WERI-Rb-1 (cell line): ENCODE measurements at places on chromosomes 3 and 15.

GRCh38 chr15:76150513-76150912 lies 90.7 kb downstream of the TMEM266 start:
- DNase-seq = no peak

DNA sequence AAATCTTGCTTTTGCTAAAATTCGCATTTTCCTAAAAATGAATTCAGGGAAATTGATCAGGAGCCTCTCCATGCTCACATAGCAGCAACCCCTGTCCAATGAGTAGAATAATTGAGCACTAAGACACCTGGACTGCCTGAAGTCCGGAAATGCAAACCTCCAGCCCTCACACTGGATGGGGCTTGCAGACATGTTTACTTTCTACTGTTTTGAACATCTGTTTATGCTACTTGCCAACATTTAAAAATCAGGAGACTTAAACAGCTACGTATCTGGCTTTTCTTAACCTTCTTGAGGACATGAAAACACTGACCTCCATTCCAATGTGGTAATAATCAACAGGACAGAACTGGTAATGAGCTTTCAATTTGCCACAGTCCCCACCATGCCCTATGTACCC lies 184.4 kb downstream of the SHOX2 start:
- DNase-seq = no peak

GRCh38 chr3:125383744-125384143 lies 8.6 kb upstream of the ZNF148 start:
- DNase-seq = no peak

- peak; percentile 93 for DNase-seq
These were observed 41.0 kb upstream of the ROPN1 start for GRCh38 chr3:124032881-124033359.

DNA sequence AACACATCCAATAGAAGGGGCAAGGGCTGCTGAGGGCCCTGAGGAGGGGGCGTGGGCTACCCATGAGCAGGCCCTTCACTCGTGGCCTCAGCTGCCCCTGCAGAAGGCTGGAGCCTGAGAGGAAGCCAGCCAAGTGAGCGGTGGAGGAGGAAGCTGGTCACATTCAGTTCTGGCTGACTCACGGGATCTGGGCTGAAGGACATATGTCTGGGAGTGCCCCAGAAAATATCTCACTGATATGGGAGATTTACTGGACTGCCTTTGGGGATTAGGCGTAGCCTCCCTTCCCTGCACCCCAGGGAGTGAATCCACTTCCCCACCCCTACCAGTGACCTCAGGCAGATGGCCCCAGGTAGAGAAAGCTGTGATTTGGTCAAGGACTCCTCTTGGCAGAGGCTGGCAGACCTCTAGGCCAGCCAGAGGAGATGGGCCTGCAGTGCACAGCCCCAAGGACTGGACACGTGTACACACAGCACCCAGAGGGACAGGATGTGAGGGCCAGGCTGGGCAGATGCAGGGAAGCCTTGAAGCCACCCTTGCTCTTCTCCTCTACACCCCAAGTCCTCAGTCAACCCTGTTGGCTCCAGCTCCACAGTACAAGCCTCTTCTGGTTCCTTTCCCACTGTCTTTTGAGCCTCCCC lies 14.2 kb upstream of the ANKDD1A start:
- peak; percentile 76 for DNase-seq

DNA sequence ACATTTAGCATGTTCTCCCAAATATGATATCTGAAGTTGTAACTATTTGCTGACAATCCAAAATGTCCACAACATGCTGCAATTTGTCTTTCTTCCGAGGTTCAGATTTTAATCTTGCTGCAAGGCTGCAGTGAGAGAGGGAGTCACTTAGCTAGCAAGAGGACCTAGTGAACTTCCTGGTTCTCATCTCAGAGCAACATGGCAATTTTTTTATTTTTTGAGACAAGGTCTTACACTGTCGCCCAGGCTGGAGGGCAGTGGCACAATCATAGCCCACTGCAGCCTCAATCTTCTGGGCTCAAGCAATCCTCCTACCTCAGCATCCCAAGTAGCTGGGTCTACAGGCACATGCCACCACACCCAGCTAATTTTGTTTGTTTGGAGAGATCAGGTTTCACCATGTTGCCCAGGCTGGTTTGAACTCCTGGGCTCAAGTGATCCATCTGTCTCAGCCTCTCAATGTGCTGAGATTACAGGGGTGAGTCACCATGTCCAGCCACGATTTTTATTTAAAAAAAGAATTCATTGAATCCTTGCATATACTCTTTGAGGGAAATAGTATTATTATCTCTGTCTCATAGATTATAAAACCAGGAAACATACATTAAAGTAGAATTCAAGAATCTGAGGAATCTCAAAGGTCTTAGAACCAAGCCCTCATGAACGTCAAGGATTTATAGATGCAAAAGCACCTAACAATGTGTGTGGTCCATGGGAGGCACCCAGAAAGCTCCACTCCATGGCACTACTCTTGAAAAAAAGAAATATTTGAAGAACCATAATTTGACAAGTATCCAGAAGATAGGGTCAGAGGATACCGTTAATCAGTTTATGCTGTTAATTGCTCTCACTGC lies 9.1 kb downstream of the HDC start:
- no peak for DNase-seq

DNA sequence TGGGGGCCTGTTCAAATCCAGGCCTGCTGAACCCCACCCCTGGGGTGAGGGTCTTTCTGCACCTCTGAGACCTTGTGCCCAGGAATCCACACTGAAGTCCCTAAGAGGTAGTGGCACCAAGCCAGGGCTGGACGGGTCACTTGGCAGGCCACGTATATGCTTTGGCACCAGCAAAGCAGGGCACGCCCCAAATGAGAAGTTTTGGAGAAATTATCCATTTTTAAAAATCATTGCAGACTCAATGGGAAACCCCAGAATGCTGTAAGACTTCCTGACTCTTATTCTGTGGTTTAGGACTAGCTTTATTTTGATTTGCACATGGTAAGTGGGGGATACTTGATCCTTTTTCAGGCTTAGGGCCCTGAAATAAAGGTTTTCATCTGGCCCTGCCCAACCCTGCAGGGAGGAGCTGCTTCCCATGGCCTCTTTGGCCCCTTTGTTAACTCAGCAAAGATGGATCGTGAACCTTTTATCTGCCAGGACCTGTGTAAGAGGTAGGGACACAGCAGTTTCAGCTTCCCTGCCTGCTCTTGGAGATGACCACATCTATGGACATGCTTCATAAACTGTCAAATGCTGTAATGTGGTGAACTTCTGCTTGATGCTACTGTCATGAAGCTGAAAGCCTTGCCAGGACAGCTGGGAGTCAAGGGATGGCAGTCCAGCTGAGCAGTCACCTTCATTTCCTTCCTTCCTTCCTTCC lies 88.0 kb downstream of the HMG20A start:
- DNase-seq = no peak

DNA sequence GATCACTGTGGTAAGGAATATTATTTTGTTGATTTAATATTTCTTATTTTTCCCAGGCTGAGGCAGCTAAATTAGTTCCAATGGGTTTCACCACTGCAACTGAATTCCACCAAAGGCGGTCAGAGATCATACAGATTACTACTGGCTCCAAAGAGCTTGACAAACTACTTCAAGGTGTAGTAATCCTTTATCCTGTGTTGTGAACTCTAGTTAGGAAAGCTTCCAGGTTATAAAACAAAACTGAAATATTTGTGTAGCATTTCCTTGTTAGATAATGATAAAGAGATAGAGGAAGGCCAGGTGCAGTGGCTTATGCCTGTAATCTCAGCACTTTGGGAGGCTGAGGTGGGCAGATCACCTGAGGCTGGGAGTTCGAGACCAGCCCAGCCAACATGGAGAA lies 11.1 kb downstream of the RAD51 start:
- no peak for DNase-seq

GRCh38 chr3:27508424-27508823 lies 24.2 kb upstream of the SLC4A7 start:
- no peak for DNase-seq

DNA sequence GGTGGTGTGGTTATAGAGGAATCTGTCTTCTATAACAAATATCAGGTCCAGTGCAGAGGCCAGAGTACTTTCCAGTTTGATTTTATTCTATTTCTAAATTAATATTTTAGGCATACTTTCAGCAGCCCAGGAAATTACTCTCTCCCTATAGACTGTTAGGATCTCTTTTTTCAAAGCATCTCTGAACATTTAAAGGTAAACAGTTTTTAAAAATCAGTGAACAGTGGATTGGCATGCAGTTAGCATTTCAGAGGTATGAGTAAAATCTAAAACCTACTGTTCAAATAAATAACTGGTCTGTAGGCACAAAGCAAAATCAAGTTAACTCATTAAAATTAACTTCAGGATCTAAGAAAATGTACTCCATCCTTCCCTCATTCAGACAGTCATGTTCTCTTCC lies 3.0 kb downstream of the ZBED2 start:
- no peak for DNase-seq

- DNase-seq = no peak
These were observed 86.5 kb downstream of the ST6GAL1 start for GRCh38 chr3:187016639-187017345.

DNA sequence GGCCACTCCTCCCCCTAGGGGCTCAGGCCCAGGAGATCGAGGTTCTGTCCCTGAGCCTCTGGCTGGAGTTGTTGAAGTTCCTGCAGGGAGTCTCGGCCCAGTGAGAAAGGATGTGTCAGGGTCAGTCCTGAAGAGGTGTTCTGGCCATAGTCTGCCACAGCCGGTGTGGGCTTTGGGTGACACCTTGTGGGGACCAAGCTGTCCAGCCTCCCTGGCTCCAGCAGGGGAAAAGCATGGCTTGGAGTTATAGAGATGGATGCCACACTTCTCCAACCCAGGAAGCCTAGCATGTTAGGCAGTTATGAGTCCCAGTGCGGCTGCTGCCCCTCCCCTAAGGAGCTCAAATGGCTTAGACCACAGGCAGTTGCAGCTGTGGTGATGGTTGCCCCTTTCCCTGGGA lies 945.6 kb upstream of the GBE1 start:
- DNase-seq = no peak

DNA sequence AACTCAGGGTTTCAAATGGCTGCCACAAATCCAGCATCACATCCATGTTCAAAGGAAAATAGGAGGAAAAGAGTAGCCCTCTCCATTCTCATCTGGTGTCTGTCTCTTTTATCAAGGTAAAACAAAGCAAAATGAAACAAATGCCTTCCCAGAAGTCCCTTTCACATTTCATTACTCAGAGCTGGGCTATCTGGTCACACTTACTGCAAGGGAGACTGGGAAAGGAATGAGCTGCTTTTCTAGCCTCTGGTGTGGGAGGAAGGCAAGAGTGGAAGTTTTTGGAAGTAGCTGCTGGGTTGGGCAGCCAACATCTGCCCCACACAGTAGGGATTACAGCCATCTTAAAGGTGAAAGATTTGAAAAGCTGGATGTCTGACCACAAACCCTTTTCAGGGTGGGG lies 51.8 kb downstream of the KLF15 start:
- no peak for DNase-seq

DNA sequence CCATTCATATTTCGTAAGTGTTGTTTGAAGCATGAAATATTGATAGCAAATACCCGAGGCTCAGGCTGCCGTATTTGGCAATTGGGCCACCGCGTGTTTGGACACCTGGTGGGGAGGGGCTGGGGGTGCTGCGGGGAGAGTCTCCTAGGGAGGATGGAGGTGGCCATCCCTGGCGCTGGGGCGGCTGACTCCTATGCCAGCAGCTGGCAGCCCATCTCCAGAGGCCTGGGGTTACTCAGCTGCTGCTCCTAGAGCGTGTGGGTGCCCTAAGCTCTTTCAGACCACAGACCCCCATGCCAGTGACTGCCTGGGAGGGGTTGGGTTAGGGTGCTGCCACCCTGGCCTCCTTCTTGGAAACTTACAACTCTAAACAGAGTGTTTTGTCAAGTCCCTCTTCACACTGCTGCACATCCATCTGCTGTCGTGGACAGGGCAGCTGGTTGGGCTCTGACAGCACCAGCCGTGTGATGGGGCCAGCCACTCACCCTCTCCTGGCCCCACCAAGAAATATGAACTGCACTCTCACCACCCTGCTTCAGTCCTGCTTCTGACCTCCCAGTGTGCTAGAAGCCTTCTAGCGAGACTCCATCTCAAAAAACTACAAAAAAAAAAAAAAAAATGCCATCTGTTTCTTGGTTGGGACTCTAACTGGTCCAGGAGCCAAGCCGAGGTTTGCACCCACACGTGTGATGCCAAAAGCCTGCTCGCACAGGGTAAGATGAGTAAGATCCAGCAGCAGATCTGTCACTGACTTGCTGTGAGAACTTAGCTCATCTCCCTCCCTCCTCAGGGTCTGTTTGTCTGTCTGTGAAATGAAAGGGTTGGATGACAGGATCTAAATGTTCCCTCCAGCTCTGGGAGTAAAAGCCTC lies 156.2 kb downstream of the MEGF11 start:
- no peak for DNase-seq

- no peak for DNase-seq
These were observed 109.8 kb downstream of the LIPC start for GRCh38 chr15:58541410-58542087.

GRCh38 chr15:68525815-68526214 lies 53.0 kb upstream of the CORO2B start:
- DNase-seq = no peak

- DNase-seq = no peak
These were observed 62.7 kb upstream of the MYZAP start for GRCh38 chr15:57528940-57529565.

GRCh38 chr3:89025185-89025584 lies 82.2 kb upstream of the EPHA3 start:
- DNase-seq = no peak
